Neural crest cell (in vitro differentiated cells): ENCODE measurements at places on chromosomes 6 and 20. TPM values are rescaled to one million over a fixed set of nuclear protein-coding genes. Genes with fewer than 3 reads are reported as not detected.

DNA sequence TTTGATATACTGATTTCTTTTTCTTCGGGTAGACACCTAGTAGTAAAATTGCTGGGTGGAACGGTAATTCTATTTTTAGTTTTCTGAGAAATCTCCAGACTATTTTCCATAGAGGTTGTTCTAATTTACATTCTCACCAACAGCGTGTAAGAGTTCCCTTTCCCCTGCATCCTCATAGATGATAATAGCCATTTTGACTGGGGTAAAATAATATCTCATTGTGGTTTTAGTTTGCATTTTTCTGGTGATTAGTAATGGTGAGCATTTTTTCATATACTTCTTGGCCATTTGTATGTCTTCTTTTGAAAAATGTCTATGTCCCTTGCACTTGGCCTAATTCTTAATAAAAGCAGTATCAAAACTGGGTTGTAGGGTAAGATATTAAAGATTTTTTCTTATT lies 148.9 kb upstream of the SIM1 start:
- DNase-seq, result no peak

DNA sequence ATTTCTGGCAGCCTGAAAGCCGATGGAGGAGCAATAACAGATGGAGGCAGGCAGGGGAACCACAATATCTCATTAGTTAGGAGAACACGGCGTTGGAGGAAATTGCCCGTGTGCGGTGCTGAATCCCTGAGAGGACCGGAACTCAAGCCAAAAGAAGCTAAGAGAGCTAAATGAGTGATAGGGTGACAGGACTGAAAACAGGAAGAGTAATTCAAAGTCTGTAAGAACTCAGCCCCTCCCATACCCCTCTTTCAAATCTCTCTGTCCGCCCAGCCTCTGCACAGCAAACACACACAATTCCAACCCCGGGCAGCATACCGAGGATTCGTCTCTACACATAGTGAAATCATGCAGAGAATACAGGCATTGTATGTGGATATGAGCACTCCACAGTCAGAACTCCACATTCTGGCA lies 2.6 kb upstream of the IPCEF1 start:
- no peak for DNase-seq

DNA sequence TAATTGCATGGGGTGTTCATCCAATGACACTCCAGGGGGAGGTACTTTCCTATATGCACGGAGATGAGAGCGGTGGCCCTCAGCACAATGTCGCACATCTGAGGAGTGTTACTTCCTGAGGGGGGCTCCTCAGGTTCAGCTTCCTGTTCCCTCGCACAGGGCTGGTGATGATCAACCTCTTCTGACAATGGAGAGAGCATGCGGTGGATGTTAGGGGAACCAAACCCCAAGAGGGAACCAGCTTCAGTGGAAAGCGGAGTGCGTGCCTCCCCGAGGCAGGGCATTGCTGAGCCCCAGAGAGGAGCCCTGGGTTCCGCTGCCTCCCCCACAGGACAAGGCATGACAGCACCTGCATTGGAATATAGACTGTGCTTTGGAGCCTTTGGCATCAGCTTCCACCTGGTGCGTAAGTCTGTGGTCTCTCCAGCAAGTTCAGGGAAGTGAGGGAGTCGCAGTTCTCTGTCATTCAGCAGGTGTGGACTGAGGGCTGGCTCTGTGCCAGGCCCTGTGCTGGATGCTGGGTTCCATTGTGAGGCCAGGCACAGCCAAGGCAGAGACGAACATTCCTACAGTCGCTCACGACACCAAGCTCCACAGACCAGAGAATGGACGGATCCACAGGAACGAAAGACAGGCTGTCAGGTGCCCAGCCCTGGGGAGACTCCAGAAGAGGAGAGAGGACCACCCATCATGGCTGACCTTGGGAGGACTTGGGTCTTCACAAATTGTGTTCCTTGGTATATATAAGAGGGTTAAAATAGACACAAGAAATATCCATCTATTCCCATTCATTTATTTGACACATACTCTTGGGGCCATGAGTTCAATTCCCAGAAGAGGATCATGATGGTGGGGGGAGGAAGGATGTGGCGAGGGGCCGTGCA lies 3.9 kb upstream of the ZNF831 start:
- DNase-seq, result no peak

DNA sequence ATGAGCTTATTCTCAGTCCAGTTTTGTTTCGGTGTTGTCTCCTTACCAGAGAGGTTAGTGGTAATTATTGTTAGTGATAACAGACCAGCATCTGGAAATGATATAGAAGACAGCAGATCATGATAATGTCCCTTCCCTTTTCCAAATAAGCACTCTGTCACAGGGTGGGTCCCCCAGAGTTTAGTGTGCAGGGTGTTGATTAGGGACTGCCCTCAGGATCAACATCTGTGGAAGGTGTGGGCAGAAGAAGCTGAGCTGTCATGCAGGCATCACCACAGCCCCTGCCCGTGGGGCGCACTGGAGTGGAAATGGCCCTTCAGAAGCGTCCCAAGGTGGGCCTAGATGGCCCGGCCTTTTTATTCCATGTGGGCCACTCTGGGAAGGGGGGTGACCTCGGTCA lies 67.6 kb upstream of the DTNBP1 start:
- no peak for DNase-seq

DNA sequence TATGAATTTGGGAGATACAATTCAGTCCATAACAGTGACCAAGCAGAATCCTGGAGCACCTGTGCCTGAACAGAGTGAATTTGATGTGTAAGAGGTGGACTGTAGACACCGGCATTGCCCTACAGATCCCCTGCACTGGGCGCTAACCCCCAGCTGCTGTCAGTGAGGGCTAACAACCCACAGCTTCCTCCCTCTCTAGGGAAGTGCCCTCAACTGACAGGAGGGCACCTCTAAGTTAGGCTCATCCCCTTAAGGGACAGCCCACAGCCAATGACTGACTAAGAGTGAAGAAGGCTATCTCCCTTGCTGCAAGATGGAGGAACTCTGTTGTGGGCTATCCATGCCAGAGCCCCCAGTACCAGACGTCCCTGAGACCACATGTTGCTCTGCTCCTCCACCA lies 15.3 kb upstream of the BPIFB1 start:
- DNase-seq, result no peak

GRCh38 chr20:25207149-25207959 lies 11.8 kb downstream of the ENTPD6 start:
- DNase-seq, result no peak

DNA sequence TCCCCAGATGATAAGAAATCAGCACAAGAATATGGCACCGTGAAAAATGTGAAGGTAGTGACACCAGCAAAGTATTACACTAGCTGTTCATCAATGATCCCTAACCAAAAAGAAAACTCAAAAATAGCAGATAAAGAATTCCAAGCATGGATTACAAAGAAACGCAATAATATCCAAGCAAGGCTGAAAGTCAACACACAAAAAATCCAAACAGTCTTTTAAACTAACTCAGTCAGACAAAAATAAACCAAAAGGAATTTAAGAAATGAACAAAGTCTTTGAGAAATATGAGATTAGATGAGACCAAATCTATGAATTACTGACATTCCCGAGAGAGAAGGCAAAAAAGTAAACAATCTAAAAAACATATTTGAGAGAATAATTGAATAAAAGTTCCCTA lies 976.1 kb upstream of the MAP3K7 start:
- DNase-seq, result no peak

Gene AKAP12
- total RNA-seq, result 46.1 and 46.6 TPM in 2 replicates

Gene METTL24
- total RNA-seq, result 3.6 and 4.7 TPM in 2 replicates

Gene TMEM200A
- total RNA-seq, result 2.9 and 3.2 TPM in 2 replicates

Gene FNDC11
- total RNA-seq, result 1.5 and 1.9 TPM in 2 replicates
